ENCODE measurements at places on chromosomes 2 and 18. TPM values are rescaled to one million over a fixed set of nuclear protein-coding genes. Genes with fewer than 3 reads are reported as not detected.

DNA sequence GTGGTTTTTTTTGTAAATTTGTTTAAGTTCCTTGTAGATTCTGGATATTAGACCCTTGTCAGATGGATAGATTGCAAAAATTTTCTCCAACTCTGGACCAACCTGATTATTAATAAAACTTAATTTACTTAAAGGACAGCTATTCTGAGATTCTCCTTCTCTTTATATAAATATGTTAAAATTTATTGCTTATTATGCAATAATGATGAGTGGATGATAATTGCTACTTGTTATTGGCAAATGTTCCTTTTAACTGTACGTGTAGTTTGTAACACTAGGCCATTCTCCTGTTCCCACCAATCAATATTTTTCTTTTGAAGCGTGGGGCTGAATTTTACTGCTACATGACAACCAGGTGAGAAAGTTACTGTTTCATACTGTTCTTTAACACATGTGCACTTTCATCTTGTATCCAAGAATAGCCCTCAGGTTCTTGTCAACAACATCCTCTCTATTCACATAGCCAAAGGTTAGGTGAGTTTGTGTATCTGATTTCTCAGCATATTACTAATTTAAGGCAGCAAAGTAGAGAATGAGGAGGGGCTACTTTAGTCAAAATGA is 16.6 kb upstream of the STK17B start:
- no peaks in the 10 kb centered on the region for H3K36me3 ChIP-seq
- no peak for DNase-seq
- H3K27ac ChIP-seq: no peak overlapping the region

GRCh38 chr2:150732064-150732463 is 244.6 kb upstream of the RND3 start:
- H3K36me3 ChIP-seq: no peaks in the 10 kb centered on the region
- H3K4me3 ChIP-seq: no peak overlapping the region
- no peaks in the 10 kb centered on the region for H3K27me3 ChIP-seq
- H3K27ac ChIP-seq: no peak overlapping the region

GRCh38 chr2:148681443-148681842 is 36.9 kb downstream of the EPC2 start:
- no peak for DNase-seq
- no peak overlapping the region for H3K27ac ChIP-seq
- no peak overlapping the region for H3K4me3 ChIP-seq
- no peaks in the 10 kb centered on the region for H3K36me3 ChIP-seq
- H3K27me3 ChIP-seq: no peaks in the 10 kb centered on the region

DNA sequence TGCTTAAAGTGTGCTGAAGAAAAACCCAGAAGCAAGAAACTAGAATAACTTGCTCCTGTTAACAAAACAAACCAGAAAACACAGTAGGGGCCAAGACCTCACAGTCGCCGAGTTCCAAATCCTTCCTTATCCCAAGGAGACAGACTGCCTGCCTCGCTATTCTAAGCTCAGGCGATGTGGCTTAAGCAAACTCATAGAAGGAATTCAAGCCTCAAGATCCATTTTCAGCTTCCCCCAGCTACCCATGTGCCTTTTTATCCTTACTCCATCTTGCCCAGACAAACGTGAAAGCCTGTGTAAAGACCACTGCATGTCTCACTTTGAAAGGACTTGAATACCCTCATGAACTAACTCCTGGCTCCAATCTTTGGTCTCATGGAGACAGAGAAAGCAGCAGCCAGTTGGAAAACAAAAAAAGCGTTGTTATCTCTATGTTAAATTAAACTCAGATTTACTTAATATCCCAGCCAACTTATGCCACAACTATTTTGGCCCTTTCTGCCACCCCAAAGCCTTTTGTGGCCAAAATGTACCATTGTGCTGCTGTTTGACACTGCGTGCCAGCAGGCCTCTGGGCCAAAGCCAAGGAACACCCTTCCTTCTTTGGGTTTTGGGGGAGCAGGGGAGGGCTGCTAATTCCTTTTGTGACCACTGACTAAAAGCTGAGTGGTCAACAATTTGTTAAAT is 123.2 kb upstream of the FZD5 start:
- H3K27ac ChIP-seq: peak overlapping the region; percentile 65
- H3K4me1 ChIP-seq: no peaks in the 10 kb centered on the region
- H3K4me3 ChIP-seq: no peak overlapping the region
- H3K27me3 ChIP-seq: no peaks in the 10 kb centered on the region
- DNase-seq: no peak

- no peaks in the 10 kb centered on the region for H3K4me1 ChIP-seq
- H3K4me3 ChIP-seq: no peak overlapping the region
- no peak overlapping the region for H3K27ac ChIP-seq
Measured at GRCh38 chr2:24245986-24246776, 71.3 kb downstream of the FAM228A start.

DNA sequence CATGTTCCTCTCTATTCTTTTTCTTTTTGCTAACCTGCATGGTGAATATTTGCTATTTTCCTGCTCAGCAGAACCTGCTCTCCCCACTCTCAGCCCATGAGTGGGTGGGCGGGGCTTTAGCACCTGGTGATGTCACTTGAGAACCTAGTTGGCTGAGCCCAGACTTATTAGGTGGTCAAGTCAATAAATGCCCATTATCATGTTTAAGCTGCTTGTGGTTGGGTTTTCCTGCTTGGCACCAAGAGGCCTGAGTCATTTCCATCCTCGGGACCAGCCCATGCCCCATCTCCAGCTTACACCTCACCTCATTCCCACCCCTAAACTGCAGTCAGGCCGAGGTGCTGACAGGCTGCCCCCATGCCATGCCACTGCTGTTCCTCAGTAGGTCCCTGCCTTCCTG is 226.6 kb downstream of the ANKRD30B start:
- H3K4me3 ChIP-seq: no peak overlapping the region
- DNase-seq: no peak
- H3K36me3 ChIP-seq: no peaks in the 10 kb centered on the region

DNA sequence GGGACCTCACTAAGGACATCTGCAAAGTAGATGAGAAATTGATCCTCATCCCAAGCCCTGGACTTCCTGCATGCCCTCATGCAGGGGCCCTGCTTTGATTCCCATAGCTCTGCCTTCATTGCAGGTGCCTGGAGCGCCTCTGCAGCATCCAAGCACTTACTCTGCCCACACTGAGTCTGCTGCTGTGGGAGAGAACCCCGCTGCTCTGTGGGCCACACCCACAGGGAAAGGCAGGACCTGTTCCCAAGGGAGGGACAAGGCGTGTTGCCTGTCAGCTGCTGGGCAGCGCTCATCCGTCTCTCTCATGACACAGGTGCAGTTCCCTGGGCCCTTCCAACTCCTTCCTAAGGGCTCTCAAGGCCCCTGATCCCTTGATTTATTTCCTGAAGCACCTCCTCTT is 266.8 kb upstream of the SMIM21 start:
- no peaks in the 10 kb centered on the region for H3K4me1 ChIP-seq
- DNase-seq: no peak
- no peak overlapping the region for H3K27ac ChIP-seq
- H3K4me3 ChIP-seq: no peak overlapping the region
- no peaks in the 10 kb centered on the region for H3K27me3 ChIP-seq

DNA sequence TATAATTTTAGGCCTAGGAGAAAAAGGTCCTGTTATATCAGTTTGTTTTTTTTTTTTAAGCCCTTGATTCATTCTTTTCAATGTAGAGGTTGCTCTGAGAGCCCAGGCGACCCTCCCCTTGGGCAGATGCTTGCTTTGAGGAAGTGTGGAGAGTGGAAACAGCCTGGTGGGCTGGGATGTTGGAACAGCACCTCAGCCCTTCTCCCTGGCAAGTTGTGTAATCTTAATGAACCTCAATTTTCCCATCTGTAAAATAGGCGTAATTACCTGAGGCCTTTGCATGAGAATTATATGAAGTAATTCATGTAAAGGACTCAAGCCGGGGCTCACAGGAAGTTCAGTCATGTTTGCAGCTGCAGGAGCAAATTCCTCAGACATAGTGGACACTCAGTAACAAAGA is 49.7 kb upstream of the POMC start:
- no peaks in the 10 kb centered on the region for H3K4me1 ChIP-seq
- H3K4me3 ChIP-seq: no peak overlapping the region

The CRACDL gene
- total RNA-seq: 12.1 TPM

- H3K27ac ChIP-seq: no peak overlapping the region
- no peaks in the 10 kb centered on the region for H3K36me3 ChIP-seq
- no peaks in the 10 kb centered on the region for H3K4me1 ChIP-seq
- no peaks in the 10 kb centered on the region for H3K27me3 ChIP-seq
- no peak for DNase-seq
Measured at GRCh38 chr18:9095297-9096006, 7.0 kb upstream of the NDUFV2 start.

DNA sequence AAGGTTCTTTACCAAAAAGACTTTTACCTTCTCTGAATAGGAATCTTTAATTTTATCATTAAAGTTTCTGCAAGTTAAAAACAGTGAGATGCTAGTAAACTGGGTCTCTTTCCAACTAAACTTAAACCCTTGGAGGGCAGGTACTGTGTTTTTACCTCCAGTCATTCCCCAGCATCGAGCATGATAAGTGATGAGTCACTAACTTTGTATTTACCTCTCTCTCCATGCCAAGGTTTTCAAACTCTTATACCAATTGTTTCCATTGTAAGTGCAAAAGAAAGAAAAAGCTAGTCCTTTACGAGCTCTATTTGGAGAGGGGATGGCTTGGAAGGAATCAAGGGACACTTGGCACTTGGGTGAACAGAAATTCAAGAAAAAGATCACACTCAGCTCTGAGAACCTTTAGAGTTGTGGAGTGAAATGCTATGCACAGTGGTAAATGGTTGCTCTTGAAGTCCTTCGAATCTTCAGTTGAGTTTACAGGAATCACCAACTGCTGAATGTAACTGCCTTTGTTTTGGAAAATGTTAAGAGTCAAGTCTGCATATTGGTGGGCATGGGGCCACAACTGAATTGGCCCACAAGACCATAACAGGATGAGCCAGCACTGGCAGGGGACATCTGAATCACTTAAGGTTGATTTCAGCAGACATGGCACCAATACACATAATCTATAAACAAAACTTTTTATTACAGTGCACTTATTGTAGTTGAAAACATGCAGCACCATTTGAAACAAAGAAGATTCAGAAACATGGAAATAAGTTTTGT is 8.3 kb upstream of the RBM43 start:
- H3K36me3 ChIP-seq: peaks cover 5% of the 10 kb centered on the region
- no peaks in the 10 kb centered on the region for H3K4me1 ChIP-seq

GRCh38 chr2:88627856-88628570 is 749 bp upstream of the EIF2AK3 start:
- H3K4me1 ChIP-seq: peaks cover 8% of the 10 kb centered on the region
- no peaks in the 10 kb centered on the region for H3K36me3 ChIP-seq
- H3K27ac ChIP-seq: peak overlapping the region; percentile 99
- DNase-seq: peak; percentile 94
- H3K27me3 ChIP-seq: no peaks in the 10 kb centered on the region
- H3K4me3 ChIP-seq: peak overlapping the region; percentile 51

GRCh38 chr2:189407281-189408209 is 33.7 kb upstream of the WDR75 start:
- H3K4me3 ChIP-seq: no peak overlapping the region
- no peak for DNase-seq
- H3K27ac ChIP-seq: peak overlapping the region; percentile 45
- no peaks in the 10 kb centered on the region for H3K36me3 ChIP-seq
- no peaks in the 10 kb centered on the region for H3K4me1 ChIP-seq
- H3K27me3 ChIP-seq: no peaks in the 10 kb centered on the region

DNA sequence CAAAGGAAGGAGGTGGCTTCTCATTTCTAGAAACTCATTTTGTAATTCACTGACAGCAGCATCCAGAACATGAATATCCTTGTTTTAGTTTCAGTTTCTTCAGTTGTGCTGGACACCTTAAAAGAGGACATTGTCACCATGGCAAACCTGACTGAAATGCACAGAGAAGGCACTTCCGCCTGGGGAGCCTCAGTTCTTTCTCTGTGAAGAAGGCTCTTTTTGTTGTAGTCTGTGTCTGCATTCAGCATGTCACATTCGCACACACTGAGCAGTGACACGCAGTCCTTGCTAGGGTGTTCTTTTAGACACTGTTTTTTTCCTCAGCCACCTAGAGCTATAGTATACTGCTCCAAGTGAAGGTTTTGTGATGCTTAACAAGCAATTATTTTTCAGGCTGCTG is 9.5 kb upstream of the RPRM start:
- no peak overlapping the region for H3K4me3 ChIP-seq
- no peaks in the 10 kb centered on the region for H3K27me3 ChIP-seq
- H3K36me3 ChIP-seq: no peaks in the 10 kb centered on the region
- DNase-seq: no peak
- H3K27ac ChIP-seq: no peak overlapping the region
- H3K4me1 ChIP-seq: no peaks in the 10 kb centered on the region

DNA sequence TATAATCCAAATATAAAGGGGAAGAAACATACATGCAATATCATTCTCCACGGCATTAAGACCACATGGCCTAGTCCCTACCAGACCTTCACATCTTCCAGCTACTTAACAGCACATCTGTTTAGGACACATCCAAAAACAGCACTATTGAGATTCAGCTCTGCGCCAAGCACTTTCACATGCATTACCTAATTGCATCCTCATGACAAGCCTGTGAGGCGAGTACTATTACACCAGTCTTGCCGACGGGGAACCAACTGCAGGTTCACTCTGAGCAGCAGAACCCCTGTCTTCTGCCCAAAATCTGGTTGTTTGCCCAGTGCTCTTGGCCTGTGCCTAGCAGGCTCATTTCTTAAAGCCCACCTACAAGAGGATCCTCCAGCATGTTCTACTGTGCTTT is 66.7 kb downstream of the AAK1 start:
- no peak overlapping the region for H3K4me3 ChIP-seq
- DNase-seq: no peak
- no peaks in the 10 kb centered on the region for H3K27me3 ChIP-seq
- no peaks in the 10 kb centered on the region for H3K36me3 ChIP-seq
- no peak overlapping the region for H3K27ac ChIP-seq
- peaks cover 2% of the 10 kb centered on the region for H3K4me1 ChIP-seq

DNA sequence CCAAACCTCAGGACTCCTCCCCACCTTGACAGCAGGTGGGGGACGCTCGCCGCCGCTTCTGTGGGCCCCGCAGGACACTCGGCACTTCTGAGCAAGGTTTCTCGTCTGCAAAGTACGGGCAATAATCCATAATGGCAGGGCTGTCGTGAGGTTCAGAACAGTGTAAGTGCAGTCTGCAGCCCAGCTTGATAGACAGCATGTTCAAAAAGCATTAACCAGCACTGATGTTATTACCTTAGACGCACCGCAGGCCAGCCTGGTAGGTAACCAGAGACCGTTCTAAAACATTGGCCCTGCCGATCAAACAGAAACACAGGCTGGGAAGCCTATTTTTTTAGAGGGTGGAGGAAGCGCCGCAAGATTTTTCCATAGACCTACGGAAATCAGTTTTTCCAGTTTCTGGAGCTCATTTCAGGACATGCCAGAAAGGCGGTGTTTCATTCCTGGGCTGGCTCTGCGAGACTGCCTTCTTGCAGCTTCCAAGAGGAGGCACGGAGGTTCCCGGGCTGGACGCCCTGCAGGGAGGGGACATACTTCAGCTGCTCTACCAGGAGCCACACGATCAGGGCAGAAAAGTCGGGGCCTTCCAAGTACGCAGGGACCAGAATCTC is 148.7 kb downstream of the TPO start:
- H3K4me3 ChIP-seq: no peak overlapping the region
- no peaks in the 10 kb centered on the region for H3K4me1 ChIP-seq
- no peak overlapping the region for H3K27ac ChIP-seq
- no peaks in the 10 kb centered on the region for H3K27me3 ChIP-seq
- no peaks in the 10 kb centered on the region for H3K36me3 ChIP-seq

- no peaks in the 10 kb centered on the region for H3K4me1 ChIP-seq
- DNase-seq: no peak
- no peak overlapping the region for H3K4me3 ChIP-seq
- H3K27ac ChIP-seq: no peak overlapping the region
- H3K36me3 ChIP-seq: no peaks in the 10 kb centered on the region
Measured at GRCh38 chr2:8115966-8116365, 565.9 kb upstream of the ID2 start.

GRCh38 chr2:100852999-100853908 is 33.3 kb downstream of the NPAS2 start:
- DNase-seq: no peak
- no peaks in the 10 kb centered on the region for H3K27me3 ChIP-seq
- H3K27ac ChIP-seq: no peak overlapping the region
- H3K36me3 ChIP-seq: no peaks in the 10 kb centered on the region
- no peaks in the 10 kb centered on the region for H3K4me1 ChIP-seq

The KDSR gene
- 48.9 TPM for total RNA-seq

All from breast epithelium (tissue), 4 donors.